ENCODE measurements at places on chromosomes 7 and 10. TPM values are rescaled to one million over a fixed set of nuclear protein-coding genes. Genes with fewer than 3 reads are reported as not detected.

The TMEM196 gene
- not detected for polyA plus RNA-seq

The IL2RA gene
- 0.24 TPM for polyA plus RNA-seq

DNA sequence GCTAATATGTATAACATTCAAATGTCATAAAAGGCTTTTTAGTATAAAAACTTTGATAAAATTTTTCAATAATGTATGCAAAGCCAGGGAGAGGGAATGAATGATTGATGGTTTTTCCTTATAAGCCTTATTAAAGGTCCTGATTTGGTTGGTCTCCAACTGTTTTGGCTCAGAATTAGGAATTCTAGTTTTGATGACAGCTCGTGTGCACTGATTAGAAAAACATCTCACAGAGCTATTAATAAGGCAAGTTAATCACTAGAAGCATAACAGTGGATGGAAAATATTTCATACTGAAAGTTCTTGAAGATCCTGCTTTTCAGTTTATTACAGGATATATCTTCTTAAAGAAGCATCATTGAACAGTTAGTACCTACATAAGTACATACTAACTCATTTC is 114.9 kb upstream of the NOBOX start:
- DNase-seq: no peak

- DNase-seq: no peak
Observed at GRCh38 chr10:100696477-100696901, 48.9 kb upstream of the PAX2 start.

- DNase-seq: no peak
Observed at GRCh38 chr10:100784126-100784525, 38.7 kb downstream of the PAX2 start.

DNA sequence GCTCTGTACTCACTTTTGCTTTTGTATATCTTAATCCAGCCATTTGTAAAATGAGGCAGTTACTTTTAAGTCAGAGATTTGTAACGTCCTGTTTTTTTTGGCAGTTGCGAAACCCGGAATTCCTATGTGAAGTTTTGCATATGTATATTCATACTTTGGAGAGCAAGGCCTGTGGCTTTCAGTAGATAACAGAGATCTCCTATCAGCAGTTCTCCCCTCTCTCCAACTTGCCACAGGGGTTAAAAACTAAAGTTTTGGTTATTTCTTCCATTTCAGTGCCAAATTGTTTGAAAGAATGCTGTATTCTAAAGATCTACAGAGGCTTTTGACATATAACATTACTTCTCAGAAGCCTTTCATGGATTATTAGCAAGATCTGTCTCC is 102.4 kb downstream of the EXOC4 start:
- peak; percentile 17 for DNase-seq

GRCh38 chr7:134699899-134700298 is 53.2 kb downstream of the BPGM start:
- DNase-seq: no peak

DNA sequence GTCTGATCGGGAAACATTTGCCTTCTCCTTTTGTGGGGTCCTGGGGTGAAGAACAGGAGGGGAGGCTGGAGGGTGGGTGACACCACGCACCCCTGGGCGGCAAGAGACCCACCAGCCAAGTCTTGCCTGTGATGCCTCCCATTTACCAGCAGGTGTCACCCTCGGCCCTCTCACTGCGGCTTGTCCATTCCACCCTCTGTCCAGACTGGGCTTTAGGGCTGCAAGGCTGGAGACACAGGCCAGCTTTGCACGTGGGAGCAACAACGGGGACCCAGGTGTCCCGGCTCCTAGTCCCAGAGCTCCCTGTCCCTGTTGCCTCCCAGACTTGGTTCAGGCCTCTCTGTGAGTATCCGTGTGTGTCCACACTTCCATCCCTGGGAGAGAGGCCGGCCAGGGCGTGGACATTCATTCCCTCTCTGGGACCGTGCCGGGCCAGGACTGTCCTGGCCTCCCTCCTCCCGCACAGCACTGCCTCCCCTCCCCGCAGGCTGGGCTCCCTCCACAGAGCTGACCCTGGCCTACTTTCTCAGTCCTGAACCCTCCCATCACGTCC is 36.2 kb upstream of the GTF2IRD1 start:
- DNase-seq: peak; percentile 78

GRCh38 chr7:128937647-128938543 is at the start of gene IRF5:
Gene IRF5, plus strand, starts transcription at chr7:128937927. Its CDS starts 4,155 bp downstream, at chr7:128942082.
- no peak for DNase-seq

DNA sequence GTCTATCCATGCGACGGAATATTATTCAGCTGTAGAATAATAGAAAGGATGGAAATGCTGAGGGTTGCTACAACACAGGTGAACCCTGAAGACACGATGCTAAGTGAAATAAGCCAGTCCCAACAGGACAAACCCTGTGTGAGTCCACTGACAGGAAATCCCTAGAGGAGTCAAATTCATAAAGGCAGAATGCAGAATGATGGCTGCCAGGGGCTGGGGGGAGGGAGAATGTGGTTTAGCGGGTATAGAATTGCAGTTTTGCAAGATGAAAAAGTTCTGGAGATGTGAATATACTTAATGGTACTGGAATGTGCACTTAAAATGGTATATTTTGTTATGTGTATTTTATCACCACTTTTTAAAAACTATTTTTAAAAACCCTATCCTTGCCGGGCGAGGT is 36.9 kb upstream of the DOCK1 start:
- DNase-seq: no peak

DNA sequence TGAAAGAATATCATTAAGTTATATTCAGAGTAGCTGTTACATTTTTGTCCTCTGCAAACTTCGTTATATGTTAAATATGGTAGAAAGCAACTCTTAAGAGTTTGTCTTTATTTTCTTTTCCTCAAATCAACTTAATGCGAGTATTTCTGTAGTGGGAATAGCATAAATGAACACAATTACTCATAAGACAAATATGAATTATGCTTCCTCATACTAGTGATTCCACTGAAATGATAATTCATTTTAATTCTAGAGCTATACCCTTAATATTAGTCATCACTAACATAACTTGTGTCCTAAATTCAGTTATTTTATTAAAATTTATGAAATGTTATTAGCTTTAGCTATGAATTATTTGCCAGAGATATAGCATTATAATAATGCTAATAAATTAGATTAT is 820.6 kb upstream of the KCND2 start:
- no peak for DNase-seq
